ENCODE measurements at places on chromosomes 16 and 17.

- no peak for DNase-seq
These were observed 103.9 kb upstream of the FAM20A start for GRCh38 chr17:68704871-68705713.

GRCh38 chr17:29561554-29562517 lies 5.0 kb downstream of the ABHD15 start:
- no peak for DNase-seq

- DNase-seq: peak; percentile 57
These were observed 5.4 kb upstream of the LHX1 start for GRCh38 chr17:36931697-36932382.

GRCh38 chr17:49388290-49388640 lies 26.2 kb upstream of the ZNF652 start:
- no peak for DNase-seq

- DNase-seq: no peak
These were observed 538 bp upstream of the FCSK start for GRCh38 chr16:70453892-70454221.

GRCh38 chr16:74749291-74750055 lies 25.1 kb downstream of the FA2H start:
- DNase-seq: no peak

GRCh38 chr16:70589998-70590471 lies 56.3 kb upstream of the IL34 start:
- no peak for DNase-seq
